Activated CD4-positive, alpha-beta T cell treated with anti-CD3 and anti-CD28 coated beads, Interleukin-2, Interleukin-4, amounts not matched to agents 100 ng/mL and 50 ng/mL, durations not matched to agents 16 hours and 8 hours (primary cell): ENCODE measurements at places on chromosomes 6 and 20.

- no peak for DNase-seq
Measured at GRCh38 chr6:54981647-54982046, 135.1 kb downstream of the FAM83B start.

GRCh38 chr6:77543601-77544000, 80.3 kb upstream of the HTR1B start:
- DNase-seq: no peak

DNA sequence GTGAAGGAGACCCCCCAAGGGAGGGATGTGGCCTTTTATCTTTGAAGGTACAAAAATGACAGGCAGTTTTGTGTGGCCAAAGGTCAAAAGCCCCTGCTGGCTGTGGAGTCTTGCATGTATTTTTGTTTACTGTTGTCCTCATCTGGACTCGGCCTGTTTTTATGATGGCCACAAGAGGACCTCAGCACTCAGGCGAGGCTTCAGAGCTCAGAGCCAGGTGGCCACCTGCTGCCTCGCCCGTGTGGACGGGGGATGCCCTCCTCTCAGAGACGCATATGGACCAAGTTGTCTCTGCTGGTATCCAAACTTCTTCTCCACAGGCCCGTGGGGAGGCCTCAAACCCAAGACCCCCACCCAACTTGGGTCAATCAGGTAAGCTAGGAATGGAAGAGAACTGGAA, 118.2 kb downstream of the DACT2 start:
- no peak for DNase-seq

DNA sequence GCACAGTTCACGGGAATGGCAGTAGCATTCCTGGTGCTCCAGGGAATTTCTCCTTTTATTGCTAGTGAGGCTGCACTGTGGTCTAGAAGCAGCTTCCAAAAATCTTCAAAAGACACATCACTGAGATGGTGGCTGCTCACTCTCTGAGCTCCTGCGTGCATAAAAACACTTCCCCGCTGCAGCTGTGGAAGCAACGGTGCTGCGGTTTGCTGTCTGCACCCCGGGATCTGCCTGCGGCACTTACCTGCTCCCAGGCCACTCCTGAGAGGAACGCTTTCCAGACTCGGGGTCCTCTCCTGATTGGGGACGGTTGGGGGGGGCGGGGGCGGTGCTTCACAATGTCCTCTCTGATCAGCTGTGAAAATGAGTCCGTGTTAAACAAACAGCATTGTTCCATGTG, 77.9 kb downstream of the TMEM242 start:
- no peak for DNase-seq

DNA sequence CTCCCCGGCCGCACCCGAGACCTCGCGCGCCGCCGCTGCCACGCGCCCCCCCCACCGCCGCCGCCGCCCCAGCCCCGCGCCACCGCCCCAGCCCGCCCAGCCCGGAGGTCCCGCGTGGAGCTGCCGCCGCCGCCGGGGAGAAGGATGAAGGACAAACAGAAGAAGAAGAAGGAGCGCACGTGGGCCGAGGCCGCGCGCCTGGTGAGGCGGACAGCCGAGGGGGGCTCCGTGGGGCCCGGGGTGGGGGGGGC, 426 bp downstream of the ASXL1 start:
- DNase-seq: no peak

DNA sequence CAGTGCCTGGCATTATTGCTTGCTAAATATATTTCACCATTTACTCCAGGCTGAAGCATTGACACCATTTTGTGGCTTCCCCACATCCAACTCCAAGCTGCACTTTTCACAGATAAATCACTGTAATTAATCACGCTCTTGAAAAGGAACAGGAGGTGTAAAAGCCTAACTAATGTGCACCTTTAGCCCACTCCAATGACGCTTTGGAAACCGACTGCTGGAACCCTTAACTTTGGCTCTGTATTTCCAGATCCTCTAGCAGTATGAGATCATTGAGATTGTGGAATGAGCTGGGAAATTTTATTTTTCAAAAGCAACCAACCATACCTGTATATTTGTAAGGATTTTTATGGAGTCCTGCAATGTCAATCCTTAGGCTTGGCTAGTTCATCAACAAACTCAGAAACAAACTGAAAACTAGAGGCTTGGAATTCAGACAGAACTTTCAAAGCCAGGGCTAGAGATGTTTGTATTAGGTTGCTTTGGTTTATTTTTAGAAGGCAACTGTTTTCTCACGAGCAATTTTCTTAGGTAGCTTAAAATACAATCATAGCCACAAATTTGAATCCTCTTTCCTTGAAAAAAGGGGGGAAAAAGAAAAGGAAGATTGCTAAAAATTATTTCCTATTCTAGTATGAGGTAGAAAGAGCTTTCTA, 52.8 kb upstream of the UTRN start:
- DNase-seq: no peak

GRCh38 chr6:35208419-35208818, 5.3 kb upstream of the SCUBE3 start:
- DNase-seq: no peak

DNA sequence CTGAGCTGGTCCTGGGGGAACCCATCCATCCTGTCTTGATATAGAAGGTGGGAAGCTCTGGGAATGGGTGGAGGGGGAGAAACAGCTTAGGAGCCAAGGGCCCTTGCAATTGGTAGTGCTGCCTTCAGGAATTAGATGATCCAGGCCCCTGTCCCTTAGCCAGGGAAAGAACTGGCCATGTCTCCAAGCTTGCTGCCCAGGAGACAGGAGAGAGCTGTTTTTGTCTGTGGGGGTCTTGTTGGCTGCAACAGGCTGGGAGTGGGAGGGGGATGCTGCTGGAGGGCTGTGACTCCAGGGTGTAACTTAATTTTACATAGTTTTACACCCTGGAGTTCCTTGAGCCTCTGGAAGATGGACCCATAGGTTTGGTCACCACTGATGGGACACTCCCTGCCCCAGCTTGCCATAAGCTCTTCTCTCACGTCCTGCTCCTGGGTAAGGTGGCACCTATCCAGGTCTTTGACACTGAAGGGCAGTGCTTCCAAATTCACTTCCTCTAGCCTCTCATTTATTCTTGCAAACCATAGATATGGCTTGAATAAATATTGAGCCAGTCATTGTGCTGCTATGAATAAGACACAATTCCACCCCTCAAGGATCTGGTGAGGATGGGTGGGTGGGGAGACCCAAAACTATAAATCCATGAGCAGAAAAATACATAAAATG, 16.8 kb downstream of the VEGFA start:
- DNase-seq: no peak

- DNase-seq: no peak
Measured at GRCh38 chr6:138231381-138231886, 13.1 kb upstream of the PBOV1 start.

DNA sequence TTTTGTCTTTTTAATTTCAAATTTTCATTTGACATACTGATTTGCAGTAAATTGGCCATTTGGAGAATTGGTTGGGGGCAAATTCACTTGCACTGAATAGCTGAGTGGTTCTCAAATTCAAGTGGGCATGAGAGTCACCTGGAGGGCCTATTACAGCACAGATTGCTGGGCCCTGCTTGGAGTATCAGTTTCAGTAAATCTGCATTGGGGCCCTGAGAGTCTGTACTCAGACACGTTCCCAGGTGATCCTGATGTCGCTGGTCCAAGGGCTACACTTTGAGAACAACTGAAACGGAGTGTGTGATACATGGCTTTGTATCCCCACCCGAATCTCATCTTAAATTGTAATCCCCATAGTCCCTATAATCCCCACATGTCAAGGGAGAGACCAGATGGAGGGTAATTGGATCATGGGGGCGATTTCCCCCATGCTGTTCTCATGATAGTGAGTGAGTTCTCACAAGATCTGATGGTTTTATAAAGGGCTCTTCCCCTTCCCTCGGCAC, 115.9 kb downstream of the KLHL32 start:
- no peak for DNase-seq

DNA sequence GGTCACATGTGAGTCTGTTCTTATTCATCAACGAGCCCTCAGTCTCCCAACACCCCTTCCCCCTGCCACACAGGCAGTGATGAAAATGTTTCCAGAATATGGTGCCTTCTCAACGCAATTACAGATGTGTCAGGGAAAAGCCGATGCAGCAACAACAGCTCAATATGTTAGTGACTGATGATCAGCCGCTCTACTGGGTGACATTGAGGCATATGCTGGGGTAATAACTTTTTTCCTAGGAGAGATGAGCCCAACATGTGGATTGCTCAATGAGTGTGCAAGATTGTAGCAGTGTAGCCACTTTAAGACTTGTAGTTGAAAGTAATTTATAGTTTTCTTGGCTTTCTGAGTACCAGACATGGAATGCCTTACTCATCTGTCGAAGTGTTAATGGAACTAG, 49.4 kb downstream of the DTD1 start:
- no peak for DNase-seq

DNA sequence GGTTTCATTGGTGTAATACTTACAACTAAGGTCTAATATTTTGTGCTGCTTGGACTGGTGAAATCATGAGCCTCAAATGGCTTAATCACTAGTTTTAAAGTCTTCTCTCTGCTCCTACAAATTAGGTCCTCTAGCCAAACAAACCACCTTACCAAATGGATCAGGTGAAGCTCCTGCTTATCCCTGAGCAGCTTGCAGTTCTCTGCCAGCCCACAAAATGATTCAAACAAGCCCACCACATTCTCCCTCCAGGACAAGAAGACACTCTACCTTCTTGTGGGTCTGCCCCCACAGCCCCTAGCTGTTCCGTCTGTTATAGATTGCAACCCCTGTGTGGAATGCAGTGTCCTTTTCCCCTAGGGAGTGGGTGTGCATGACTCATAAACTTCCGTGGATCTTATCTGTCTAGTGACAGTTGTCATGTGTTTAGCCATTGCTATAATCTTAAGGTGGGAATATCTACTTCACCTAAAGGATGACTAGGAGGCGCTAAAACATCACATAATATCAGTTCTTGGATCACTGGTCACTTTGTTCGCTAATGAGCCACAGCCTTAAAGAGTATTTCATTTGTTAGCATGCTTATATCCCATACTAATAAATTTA, 940.5 kb upstream of the MANEA start:
- no peak for DNase-seq

DNA sequence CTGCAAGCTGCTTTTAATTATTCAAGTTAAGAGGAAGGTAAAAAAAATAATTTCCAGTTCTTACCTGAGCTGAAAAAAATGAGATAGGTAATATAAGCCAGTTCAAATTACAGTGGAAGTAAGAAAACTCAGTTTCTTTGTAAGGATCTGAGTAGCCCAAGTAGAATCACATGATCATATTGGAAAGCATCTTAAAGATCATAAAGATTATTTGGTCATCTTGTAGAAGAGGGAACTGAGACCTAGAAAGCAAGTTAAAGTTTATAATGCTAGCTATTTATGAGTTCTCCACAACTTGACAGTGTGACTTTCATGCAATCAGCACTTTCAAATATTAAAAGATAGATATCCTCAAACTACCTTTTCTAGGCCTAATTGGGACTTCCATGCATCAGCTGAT, 80.5 kb downstream of the FARS2 start:
- no peak for DNase-seq

DNA sequence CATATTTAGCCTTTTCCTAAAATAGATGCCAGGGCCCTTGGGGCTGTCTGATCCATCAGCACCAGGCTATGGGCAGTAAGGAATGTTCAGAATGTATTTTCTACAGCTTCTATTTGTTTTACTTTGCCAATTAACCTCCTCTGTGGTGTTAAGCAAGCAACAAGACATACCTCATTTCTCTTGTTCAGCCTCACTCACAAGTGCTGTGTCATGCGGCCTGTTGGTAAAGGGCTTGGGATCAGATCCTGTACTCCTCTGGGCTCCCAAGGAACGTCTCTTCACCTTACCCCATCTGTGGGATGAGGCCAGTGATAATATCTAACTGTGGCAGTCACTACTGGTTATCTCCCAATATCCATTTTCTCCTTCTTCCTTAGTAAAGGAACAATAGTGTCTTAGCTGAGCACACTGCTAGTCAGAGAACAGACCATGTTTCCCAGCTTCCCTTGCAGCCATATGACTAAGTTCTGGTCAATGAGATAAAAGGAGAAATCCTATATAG, 7.0 kb upstream of the DSTN start:
- DNase-seq: no peak

DNA sequence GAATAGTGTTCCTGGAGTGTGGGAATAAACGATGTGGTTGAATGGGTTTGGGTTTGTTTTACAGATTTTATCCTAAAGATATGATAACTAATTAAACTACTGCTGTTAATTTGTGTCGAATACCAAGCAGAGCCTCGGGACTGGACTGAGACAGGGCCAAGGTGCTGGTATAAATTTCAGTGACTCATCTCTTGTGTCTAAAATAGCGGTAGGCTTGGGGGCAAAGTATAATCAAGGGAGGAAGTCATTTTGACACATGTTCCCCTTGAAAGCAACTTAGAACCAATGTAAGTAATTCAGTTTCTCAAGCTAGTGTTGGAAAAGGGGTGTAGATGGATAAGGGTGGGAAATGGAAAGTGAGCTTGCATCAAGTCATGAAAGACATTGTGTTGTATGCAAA, 108.4 kb downstream of the PLCB4 start:
- no peak for DNase-seq

GRCh38 chr6:83711958-83712357, 3.1 kb upstream of the SNAP91 start:
- no peak for DNase-seq

- no peak for DNase-seq
Measured at GRCh38 chr20:48889140-48889790, 32.2 kb upstream of the ARFGEF2 start.

DNA sequence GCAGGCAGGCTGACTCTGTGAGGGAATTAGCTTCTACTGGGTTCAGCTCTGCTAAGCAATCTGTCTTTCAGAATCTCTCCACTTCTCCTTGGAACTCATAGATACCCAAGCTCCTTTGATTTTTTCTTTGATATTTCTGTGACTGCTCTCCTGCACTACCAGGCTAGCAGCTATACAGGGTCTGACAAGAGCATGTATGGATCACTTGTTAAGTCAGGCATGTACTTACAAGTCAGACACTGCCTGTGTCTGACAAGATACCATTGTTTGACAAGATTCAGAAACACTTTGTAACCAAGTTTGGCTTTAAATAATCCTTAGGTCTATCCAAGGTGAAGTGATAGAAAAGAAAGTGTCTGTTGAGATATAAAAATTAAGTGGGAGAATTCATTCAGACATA, 79.5 kb downstream of the SESN1 start:
- no peak for DNase-seq

DNA sequence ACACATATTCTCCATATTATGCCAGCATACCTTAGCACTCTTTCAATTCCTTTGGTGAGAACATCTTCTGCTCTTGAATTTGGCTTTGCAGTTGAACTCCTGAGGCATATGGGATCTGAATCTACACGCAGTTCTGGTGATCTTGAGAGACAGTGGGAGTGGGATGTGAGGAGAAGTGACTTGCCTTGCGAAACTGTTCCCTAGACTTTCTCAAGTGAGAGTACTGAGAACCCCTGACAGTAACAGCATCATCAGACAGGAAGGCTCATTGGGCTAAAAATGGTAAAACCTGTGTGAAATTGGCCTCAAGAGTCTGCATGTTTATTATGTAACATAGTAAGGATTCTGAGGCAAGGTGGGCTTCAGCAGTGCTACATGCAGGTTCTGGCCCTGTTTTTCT, 49.1 kb upstream of the CEP85L start:
- no peak for DNase-seq
